NCI-H187 treated with DMSO at 0.1 percent for 48 hours (cell line): ENCODE measurements at places on chromosomes 3 and 15.

DNA sequence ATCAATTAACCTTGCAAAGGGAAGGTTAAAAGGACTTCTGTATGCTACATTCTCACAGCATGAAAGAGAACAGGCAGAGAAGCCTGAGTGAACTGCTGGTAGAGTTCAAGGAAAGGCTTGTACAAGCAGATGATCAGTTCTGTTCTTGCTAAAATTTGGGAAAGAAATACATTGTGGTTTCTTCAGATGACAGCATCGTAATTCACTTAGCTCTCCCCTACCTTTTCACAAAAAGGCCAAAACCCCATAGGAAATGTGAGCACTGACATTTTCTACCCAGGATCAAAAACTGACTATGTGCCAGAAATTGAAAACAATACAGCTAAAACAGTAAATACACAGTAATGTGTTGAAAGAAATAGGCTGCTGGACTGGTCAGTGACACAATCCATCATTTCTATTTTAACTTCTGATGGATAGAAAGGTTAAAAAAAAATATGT, 216.4 kb downstream of the DPH6 start:
- DNase-seq = no peak

DNA sequence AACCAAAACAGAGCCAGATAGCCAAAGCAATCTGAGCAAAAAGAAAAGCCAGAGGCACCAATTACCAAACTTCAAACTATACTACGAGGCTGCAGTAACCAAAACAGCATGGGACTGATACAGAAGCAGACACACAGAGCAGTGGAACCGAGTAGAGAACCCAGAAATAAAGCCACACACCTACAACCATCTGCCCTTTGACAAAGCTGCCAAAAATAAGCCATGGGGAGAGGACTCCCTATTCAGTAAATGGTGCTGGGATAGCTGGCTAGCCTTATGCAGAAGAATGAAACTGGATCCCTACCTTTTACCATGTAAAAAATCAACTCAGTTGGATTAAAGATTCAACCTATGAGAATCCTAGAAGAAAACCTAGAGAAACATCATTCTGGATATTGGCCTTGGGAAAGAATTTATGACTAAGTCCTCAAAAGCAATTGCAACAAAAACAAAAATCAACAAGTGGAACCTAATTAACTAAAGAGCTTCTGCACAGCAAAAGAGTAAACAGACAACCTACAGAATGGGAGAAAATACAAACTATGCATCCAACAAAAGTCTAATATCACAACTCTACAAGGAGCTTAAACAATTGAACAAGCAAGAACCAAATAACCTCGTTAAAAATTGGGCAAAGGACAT, 95.1 kb downstream of the APBA2 start:
- no peak for DNase-seq

DNA sequence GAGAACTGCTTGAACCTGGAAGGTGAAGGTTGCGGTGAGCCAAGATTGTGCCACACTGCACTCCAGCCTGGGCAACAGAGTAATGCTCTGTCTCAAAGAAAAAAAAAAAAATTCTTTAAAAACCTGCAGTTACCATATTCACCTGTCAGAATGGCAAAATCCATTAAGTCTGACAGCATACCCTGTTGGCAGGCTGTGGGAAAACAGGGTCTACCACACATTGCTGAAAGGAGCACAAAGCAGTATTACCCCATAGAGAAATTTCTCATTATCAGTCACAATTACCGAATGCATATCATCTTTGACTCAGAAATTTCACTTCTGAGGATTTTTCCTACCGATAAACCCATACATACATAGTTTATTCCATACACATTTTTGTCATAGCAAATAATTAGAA, 264.1 kb upstream of the SLCO3A1 start:
- DNase-seq = no peak

DNA sequence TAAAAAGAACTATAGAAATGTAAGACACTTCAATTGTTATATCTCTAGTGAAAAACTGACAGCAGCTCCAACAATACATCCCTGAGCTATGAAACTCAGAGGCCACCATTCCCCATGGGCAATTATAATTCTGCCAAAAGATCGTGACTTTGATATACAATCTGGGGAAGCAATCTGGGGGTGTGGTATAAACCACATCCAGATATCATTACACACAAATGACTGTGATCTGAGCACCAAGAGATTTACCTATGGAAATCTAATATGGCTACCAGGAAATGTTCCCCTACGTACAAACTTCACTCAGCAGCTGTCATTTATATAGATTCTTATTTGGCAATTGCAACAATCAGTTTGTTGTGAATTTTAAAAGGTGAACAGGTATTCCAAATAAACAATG, 110.3 kb downstream of the FRMD5 start:
- DNase-seq = no peak

GRCh38 chr15:57427367-57427821, 51.1 kb downstream of the CGNL1 start:
- DNase-seq = no peak

DNA sequence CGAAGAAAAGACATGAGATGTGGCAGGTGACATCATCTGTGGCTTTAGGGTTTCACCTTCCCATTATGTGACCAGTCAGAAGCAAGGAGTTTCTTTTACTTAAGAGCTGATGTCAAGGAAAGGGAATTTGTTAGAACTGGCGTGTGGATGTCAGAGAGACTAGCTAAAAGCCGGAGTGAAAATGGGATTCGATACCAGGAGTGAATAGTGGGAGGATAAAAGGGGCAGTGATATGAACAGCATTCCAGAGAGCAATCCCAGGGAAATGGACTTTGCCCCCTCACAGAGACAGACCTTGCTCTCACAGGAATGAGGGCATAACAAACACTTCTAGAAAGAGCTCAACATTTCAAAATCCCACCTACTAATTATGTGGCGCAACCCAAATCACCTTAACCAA, 5.9 kb upstream of the FMN1 start:
- no peak for DNase-seq

GRCh38 chr3:104392327-104392726, 974.4 kb upstream of the ALCAM start:
- no peak for DNase-seq

GRCh38 chr3:49333091-49333490, 6.8 kb downstream of the USP4 start:
- no peak for DNase-seq

DNA sequence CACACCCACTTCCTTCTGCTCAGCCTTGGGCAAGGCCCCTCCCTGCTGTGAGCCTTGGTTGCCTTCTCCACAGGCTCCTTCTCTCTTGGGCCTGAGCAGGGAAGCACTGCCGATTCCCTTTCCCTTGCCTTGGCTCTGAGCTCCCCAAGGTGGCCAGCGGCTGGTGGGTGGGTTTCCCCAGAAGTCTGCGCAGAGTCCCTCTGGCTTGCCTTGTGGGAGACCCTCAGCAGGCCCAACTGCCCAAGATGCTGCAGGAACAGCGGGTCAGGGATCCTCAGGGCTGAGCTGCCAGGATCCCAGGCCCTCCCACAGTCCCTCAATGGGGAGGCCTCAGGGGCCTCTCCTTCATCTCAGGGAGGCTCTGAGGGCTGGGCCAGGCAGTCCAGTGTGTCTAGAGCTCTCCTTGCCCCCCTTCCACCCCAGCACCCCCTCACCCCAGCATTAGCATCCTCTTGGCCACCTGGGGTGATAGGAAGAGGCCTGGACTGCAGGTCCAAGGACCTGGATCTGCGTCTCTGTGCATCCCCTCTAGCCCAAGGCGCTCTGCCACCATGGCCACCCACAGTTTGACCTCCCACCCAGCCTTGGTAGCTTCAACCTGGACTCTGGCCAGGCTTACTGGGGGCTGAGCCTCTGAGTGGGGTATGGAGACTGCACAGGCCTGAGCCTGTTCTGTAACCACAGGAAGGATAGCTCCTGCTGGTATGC, 68.6 kb downstream of the EXOG start:
- DNase-seq = no peak

- no peak for DNase-seq
Measured at GRCh38 chr3:124671106-124671505, 59.1 kb upstream of the UMPS start.

- DNase-seq = no peak
Measured at GRCh38 chr15:90024406-90024805, 23.3 kb downstream of the ZNF710 start.

- DNase-seq = no peak
Measured at GRCh38 chr3:24493746-24494617, 668 bp downstream of the THRB start.

DNA sequence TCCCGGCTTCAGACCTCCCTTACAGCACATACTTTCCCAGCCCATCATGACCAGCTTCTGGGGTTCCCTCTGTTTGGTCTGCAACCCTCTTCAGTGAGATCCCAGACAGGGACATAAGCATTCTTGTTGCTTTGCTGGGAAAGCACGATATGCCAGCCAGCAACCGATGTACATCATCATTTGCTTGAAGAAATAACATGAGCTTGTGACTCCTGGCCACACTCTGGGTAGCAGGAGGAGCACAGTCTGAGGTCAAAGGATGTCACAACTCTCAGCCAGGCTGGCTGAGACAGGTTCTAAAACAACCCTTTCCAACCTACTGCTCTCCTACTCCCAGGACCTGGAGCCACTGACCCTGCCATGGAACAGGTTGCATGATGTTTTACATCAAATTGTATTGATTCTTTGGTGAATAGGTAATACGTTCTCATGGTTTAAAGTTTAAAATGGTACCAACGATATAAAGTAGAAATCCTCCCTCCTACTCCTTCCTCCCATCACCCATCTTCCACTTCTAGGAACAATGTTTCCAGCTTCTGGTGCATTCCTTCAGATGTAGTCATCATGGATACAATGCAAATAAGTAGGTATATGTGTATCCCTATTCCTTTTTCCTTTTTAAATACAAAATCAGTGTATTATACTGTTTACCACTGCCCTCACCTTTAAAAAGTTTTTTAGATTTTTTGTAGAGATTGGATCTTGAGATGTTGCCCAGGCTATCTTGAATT, 190.3 kb downstream of the OPA1 start:
- DNase-seq = no peak

- DNase-seq = no peak
Measured at GRCh38 chr3:43910750-43911149, 220.0 kb downstream of the ABHD5 start.

DNA sequence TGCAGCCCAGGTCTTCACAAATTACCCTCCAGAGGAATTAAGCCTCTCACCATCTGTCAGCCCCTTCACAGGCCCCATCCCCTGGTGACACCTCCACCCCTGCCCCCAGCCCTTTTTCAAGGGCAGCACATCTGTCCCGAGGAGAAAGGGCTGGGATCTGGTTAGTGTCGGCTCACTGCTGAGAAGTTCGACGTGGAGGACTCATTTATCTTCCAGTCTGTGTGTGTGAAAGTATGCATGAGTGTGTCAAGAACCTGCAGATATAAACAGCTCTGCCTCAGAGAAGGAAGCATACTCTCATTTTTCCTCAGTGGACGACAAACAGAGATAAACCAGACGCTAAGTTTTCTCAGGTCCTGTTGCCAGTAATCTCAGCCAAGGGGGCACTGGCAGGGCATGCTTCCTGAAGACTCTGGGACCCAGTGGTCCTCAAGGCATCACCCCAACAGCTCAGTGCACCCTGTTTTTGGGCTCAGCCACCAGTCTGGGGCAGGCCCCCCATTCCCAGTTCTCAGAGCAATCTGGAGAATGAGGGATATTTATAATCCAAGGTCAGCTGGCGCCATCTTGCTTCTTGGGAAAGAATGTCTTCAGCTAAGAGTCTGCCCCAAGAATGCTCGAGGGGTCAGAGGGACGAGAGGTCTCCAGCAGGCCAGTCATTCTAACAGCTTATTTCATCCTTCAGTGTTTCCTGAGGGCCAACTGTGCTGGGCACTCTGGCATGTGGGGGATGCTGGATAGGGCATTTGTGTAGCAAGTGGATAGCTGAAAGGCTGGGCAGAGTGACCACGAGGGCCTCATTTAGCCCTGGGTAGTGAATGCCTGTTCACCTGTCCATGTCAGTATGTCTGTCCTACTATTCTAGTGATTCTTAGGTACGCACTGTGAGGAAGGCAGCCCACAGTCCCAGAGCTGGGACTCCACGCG, 73.6 kb downstream of the ADCY5 start:
- no peak for DNase-seq
